ENCODE measurements at places on chromosomes 4 and X.

DNA sequence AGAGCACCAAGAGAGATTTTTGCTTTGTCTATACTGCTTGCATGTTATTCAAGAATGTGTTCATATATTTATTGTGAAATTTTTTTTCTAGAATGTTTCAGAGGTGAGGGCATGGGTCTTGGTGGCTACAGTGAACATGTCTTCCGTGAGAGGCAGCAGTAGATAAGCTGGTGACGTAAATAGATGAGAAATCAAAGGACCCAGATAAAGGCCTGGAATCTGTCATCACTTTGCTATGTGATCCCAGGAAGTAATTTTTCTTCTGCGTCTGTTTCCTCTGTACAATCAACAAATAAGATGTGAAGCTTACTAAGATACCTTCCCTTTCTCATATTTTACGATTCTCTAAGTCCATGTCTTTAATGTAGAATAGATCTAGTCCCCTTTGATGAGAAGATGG is 129.1 kb downstream of the COL4A6 start:
- DNase-seq, result no peak

GRCh38 chrX:133668225-133668931 is 253.1 kb upstream of the GPC4 start:
- no peak for DNase-seq

- DNase-seq, result no peak
Measured at GRCh38 chr4:26003056-26003455, 89.0 kb downstream of the SMIM20 start.

- DNase-seq, result no peak
Measured at GRCh38 chr4:38872620-38873019, 5.0 kb downstream of the FAM114A1 start.

GRCh38 chrX:72110051-72110875 is 21.5 kb downstream of the RTL5 start:
- DNase-seq, result no peak

GRCh38 chr4:40687676-40688389 is 58.2 kb upstream of the RBM47 start:
- no peak for DNase-seq

- DNase-seq, result no peak
Measured at GRCh38 chr4:7171191-7171900, 21.0 kb upstream of the SORCS2 start.

DNA sequence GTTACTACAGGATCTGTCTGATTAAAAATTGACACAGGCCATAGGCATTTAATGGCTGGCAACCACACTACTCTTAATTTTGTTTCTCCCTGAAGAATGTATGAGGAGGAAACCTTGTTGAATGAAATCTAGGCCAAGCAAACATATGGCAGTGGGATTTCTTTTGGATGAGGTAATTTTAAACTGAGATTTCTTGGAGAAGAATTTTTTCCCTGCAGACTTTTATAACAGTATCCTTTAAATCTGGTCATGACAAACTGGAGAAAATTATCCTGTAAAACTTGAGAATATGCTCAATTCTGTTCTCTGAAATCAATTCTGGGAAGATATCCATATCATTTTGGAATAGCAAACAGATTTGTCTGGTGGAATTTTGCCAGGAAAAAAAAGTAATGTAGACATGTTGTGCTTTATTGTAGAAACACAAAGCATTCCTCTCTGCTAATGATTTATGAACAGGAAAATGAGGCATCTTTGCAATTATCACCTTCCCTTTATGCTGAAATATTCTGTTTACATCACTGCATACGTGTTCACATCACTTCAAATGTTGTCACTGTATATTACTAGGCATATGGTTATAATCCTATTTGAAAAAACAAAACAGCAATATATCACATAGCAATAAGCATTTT is 108.3 kb upstream of the ARSJ start:
- no peak for DNase-seq

DNA sequence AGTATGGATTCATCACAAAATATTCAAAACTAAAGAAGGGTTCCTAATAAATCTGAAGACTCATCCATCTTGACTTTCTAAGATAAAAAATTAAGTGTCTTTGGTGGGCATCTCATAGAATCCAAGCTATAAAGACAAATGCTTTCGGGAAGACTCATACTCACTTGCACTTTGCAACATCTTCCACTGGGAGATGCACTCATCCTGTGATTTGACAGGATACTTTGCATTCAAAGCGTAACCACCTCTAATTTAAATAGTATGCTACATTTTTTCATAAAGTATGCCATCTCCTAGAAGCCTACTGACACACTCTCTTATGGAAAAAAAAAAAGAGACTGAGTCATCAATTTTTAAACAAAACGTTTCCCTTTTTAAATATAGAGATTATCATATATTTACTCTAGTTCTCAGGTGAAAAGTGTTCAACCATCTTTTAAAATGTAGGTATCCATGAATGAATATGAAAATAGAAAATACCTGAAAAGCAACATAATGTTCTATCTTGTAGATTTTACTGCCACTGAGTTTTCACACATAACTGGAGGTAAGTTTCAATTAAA is 119.6 kb downstream of the KLHL13 start:
- no peak for DNase-seq

DNA sequence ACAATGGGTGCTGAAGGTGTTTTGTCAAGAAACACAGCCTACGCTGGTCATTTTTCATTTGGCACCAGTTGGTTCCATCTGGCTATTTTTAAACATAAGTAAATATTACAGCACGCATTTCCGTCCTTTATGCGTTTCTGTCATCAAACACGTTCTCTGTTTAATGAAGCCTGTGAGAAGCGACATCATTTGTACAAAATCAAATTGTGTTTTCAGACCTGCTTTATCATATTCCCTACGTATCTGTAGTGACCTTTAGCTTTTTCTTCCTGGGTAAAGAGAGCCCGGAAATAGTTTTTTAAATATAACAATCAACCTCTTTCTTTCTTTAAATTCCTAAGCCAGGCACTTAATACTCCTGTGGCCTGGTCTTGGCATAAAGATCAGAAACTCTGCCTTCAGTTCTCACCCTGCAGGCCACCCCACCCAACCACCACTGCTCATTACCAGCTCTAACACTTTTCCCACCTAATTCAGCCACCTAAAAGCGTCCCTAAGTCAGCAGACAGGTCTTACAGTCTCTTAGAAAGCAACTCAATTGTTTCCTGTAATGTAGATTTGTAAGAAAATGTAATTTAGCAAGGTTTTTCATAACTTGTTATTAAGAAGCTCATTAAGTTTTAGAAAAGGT is 30.4 kb downstream of the ACSL1 start:
- no peak for DNase-seq

DNA sequence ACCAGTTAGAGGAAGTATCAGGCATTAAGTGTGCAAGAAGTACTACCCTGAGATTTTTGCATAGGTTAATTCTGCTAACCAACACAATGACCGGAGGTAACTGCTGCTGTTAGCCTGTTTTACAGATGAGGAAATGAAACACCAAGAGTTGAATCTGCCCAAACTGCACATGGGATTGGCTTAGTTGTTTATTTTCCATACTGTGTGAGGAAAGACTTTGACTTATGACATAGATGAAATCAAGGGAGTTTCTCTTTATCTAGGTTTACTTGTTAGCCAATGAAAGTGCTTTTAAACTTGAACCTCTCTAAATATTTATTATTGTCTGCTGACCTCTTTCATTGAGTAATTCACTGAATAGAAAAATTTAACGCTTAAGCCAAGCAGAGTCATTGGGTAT is 10.3 kb downstream of the GUCY1B1 start:
- no peak for DNase-seq

GRCh38 chr4:134533068-134533467 is 331.5 kb upstream of the PABPC4L start:
- DNase-seq, result no peak

GRCh38 chrX:45980726-45981125 is 564.5 kb downstream of the ZNF674 start:
- no peak for DNase-seq

DNA sequence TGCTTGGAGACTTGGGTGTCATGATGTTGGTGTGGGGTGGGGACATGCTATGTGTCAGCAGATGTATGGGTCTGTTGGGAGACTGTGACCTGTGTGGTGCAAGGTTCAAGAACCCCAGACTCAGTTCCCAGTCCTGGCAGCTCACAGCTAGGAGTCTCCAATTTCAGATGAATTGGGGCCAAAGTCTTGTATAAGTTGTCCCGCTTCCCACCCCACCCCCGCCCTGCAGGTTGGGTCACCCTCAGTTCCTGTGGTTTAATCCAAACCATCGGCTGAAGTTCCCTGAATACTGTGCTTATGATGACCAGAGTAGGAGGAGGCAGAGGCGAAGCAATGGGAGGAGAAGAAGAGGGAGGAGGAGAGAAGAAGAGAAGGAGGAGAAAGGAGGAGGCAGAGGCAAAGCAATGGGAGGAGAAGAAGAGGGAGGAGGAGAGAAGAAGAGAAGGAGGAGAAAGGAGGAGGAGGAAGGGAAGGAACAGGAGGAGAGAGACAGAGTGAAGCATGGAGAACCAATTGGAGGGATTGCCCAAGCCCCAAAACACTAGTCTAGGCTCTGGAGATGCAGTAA is 112.6 kb downstream of the EFNB1 start:
- no peak for DNase-seq

- no peak for DNase-seq
Measured at GRCh38 chr4:45063696-45064095, 337.3 kb upstream of the GNPDA2 start.

DNA sequence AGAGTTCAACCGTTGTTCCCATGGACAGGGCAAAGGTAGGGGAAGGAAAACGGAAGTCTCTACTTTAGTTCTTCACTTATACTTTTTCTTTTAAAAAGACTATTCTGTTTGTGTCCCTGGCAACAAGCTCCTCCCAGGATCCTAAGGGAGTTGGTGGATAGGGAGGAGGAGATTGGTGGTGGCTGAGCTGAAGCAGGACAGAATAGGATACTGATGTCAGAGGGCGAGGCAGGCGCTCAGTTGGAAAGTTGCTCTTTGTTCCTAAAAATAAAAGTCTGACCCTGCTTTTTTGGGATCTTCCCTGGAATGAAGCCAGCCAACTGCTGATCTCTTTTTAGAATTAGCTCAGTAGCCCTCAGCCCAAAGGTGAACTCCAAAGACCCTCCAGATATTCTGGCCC is 104.7 kb downstream of the MGST2 start:
- no peak for DNase-seq

DNA sequence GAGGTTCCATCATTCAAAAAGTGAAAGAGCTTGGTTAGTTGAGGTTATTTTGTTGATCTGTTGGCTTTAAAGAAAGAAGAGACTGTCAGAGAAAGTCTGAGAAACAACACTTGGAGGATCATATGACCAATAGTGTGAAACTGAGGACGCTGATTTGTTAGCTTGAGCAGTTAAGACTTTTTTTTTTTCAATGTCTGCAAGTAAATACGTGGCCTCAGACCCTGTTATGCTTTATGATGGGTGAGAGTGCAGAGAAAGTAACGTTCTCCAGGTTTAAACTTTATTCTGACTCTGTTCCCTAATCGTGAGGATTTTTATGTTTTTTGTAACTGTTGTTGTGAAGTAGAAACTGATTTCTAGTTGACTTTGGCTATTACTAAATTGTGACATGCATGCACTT is 45.9 kb downstream of the GAB1 start:
- no peak for DNase-seq

- no peak for DNase-seq
Measured at GRCh38 chrX:111888600-111888999, 12.6 kb downstream of the TRPC5OS start.

DNA sequence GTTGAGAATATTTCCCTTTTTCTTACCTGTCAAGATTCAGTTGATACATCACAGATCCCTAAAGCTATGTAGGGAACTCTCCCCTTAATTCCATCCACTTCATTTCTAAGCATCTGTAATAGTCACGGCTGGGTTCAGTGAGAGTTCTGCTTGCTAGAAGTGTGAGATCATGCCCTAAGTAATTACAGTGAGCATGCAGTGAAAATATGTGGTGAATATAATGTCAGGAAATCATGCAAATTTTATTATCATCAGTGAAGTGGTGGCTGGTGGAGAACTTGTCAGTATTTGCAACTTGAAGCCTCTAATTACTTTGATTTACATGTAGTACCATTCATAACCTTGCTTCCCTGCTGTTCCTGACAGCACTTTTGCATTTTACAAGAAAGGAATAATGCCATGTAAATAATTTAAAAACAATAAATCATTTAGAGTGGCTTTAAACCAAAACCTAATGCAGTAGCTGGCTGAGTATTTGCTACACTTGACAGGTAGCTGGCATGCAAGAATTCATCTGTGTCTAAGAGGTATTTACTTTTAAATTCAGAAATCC is 28.3 kb upstream of the CFAP299 start:
- no peak for DNase-seq

DNA sequence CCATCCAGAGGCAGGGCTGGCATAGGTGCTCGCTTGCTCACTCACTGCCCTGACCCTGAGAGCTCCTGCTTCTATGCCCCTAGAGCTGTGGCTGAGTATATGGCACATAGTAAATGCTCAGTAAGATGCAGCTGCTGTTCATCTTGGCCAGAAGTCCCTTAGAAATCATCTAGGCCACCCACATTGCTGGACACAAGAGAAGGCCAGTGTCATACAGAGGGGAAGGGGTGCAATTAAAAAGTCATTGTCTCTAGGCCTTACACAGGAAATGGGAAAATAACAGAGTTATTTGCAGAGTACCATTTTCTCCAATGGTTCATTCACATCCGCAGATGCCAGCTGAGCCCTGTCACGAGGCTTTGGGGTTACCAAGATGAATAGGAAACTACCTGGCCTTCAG is 88.8 kb downstream of the MAMLD1 start:
- DNase-seq, result no peak

DNA sequence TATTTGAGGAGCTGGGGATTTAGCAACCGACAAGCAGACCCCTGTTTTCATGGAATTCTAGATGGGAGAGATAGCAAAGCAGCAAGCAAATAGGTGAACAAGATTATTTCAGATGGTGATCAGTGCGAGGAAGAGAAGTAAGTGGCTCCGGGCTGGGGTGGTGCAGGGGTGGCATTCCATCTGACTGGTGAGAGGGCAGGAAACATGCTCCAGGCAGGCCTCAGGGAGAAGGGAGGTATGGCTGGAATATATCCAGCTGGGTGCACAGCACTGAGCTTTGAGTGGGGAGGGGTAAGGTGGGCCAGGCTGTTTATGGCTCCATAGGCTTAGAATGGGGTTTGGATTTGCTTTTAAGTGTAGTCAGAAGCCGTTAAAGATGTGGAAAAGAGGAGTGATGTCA is 21.2 kb downstream of the PTTG2 start:
- DNase-seq, result no peak

DNA sequence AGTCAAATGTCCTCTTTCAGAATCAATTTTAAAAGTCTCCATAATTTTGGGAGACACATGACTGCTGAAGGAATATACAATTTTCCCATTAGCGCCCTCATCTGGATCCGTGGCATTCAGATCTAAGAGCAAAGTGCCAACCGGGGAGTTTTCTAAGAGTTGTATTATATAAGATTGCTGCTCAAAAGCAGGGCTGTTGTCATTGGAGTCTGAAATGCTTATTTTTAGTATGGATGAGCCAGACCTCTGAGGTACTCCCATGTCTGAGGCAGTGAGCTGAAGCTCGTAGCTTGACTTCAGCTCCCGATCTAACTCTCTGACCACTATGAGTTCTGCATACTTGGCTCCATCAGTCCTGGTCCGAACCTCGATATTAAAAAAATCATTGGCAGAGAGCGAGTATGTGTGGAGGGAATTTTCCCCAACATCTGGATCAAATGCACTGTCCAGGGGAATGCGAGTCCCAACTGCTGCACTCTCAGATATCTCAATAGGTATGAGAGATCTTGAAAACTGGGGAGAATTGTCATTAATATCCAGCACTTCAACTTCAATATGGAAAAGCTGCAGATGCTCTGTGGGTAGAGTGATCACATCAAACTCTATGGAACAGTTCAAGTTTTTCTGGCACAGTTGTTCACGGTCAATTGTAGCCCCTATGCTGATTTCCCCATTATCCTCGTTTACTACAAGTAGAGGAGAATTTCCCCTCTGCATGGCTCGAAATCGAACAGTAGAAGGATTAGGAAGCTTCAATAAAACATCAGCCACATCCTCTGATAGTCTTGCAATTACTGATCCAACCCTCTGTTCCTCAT is 917 bp downstream of the PCDH18 start:
- no peak for DNase-seq

Data from stimulated activated CD4-positive, alpha-beta T cell treated with anti-CD3 and anti-CD28 coated beads, Interleukin-4, amount 100 ng/mL, for 4 hours (primary cell).